ENCODE measurements at places on chromosomes 7 and 10.

GRCh38 chr10:90306187-90306586, 551.7 kb downstream of the HTR7 start:
- peak; percentile 39 for DNase-seq

- DNase-seq: no peak
Observed at GRCh38 chr7:30879139-30880124, 32.2 kb upstream of the AQP1 start.

DNA sequence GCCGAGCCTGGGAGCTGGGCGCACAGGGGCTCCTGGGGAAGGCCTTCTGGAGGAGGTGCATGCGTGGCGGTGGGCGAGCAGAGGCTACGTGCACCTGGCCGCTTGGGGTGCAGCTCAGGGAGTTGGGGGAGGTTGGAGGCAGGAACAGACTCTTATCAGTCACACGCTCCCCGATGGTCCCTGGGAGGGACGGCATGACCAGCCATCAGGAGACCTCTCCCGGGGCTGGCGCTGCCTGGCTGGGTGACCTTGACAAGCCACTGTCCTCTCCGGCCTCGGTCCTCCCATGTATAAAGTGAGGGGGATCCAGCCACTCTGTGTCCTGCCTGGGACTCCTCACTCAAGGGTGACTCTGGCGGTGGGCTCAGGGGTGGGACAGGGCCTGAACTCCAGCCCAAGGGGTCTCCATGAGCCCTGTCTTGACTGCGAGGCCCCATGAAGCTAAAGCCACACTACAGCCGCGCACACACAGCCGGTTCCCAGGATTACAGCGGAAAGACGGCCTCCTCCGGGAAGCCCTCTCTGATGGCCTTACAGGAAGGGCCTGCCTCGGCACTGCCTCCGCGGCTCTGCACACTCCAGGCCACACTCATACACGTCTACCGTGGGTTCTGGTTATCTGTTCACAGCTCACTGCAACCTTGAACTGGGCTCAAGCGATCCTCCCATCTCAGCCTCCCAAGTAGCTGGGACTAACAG, 2.3 kb downstream of the TMEM184A start:
- no peak for DNase-seq

GRCh38 chr10:68462536-68462935, 9.2 kb downstream of the DNA2 start:
- no peak for DNase-seq

DNA sequence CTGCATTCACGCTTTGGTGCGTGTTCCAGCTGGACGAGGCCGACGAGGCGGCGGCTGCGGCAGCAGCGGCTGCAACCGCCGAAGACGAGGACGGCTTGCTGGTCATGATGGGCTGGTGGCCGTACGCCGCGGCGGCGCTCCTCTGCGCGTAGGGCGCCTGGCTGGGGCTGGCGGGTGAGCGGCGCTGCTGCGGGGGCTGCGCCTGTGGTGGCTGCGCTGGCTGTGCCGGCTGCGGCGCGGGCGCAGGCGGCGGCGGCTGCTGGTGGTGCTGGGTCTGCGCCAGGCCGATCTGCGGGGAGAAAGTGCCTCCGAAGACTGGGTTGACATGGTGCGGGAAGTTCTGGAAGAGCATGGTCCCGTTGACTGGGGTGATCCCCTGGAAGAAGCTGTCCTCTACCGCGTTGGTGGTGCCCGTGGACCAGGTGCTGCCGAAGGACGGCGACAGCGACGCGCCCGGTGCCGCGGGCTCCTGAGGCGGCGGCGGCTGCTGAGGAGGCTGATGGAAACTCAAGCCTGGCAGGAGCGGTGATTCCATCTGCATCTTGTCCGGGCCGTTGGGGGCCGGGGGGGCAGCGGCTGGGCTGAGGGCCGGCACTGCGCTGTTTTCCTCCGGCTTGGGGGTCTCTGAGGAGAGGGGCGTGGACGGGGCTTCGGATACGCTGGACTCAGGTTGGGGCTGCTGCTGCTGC, 51.1 kb downstream of the CPEB3 start:
- DNase-seq: no peak

- no peak for DNase-seq
Observed at GRCh38 chr7:49580000-49580399, 193.4 kb upstream of the VWC2 start.

DNA sequence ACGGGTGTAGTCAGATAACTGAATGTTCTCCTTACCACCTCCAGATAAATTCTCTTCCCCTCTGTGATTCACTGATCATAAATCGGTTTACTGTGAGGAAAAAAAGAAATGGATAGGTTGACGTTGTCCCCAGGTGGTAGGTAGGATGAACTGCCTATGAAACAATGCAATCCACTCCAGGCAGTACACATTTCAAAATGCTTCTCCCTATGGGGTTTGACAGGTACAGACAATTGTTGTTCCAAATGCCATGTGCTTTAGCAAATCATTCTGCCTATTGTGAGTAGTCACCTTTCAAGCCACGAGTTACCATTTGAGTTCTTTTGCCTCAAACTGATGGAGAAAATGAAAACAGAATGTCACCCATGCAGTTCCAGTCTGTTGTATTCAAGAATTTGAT, 21.8 kb downstream of the VIM start:
- no peak for DNase-seq

DNA sequence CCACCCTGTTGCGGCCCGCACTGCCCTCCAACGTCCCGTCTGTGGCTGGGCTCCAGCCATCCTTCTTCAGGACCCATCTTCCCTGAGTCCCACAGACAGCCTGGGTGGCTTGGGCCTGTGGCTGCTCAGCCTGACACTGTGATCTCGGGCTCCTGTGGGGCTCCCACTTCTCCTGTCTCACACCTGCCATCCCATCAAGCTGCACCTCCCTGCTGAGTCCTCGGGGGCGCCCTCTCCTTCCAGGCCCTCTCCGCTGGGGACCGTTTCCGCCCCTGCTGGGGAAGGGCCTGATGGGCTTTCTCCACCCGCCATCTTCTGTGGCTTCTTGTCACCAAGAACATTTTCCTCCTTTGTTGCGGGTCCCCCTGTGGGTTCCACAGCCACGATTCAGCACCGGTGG, 173.8 kb upstream of the PPP2R2D start:
- DNase-seq: no peak

GRCh38 chr10:122310311-122311050, 39.4 kb downstream of the BTBD16 start:
- no peak for DNase-seq

DNA sequence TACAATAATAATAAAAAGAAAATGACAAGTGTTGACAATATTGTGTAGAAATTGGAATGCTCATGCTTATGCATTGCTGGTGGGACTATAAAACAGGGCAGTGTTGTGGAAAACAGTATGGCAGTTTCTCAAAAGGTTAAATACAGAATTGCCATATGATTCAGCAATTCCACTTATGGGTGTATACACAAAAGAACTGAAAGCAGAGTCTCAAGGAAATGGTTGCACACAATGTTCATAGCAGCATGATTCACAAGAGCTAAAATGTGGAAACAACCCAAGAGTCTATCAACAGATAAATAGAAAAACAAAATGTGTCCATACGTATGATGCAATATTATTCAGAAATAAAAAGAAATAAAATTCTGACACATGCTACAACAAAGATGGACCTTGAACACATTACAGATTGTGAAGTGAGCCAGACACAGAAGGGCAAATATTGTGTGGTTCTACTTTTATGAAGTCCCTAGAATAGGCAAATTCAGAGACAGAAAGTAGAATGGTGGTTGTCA, 64.8 kb upstream of the GRM8 start:
- DNase-seq: no peak

DNA sequence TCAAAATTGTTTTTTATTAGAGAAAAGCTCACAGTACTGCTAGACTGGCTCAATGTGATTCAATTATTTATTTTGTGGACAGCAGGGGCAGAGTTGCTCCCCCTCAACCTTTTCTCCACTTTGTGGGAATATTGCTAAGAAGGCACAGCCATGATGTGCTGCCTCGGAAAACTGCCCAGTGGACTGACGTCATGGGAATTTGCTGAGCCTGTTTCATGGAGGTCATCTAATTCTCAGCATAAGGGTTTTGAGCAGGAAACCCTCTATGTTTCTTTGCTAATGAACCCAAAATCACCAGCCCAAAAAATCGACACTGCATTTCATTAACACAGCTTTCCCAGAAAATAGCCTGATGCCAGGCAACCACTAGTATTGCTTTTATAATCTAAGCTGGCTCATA, 228.8 kb upstream of the FAM3C start:
- no peak for DNase-seq
